Cardiac fibroblast (primary cell): ENCODE measurements at places on chromosomes 2 and 18.

DNA sequence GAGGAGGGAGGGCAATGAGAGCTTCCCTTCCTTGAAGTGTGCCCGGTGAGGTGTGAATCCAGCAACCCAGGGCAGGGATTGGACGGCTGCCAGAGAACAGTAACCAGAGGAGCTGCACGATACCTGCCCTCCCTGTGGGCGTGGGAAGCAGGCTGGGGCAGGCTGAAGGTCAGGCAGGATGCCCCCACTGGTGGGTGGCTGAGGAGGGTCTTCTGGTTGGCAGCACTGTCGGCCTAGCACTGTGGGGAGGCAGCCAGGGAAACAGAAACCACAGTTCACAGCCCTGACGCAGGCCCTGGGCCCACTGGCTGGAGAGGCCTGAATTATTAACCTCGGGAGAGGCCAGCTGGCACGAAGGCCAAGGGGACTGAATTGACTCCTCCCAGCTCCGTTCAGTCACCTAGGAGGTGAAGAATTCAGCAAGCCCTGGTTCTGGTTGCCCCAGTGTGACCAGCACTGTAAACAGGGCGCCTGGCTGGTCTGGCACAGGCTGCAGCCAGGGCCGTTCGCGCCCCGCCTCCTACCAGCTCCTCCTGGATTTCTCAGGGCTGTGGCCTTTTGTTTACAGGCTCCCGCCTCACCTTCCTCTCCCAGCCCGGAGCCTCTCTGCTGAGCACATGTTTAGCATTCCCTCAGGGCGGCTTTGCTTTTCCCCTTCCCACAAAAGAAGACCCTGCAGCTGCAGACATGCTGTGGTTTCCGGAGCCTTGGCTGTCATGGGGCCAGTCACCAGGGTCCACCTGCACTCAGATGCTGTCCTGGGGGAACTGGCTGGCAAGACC lies 97.8 kb downstream of the B3GNT2 start:
- DNase-seq = peak; percentile 25

GRCh38 chr2:9975805-9976447 lies 24.4 kb downstream of the GRHL1 start:
- DNase-seq = peak; percentile 99

DNA sequence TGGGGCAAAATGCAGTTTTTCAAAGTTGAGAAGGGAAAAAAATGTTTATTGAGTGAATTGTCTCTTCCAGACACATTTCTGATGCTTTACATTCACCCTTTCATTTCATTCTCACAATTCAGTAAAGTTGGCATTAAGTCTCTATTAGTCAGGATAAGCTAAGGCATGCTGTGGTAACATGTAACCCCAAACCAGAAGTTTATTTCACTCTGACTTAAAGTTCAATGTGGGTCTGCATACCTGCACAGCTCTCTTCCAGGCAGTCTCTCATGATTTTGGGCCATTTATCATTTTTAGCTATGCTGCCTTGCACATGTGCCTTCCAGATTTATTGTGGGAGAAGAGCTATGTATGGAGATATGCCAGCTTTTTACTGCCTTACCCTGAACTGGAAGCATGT lies 48.0 kb downstream of the DDX18 start:
- DNase-seq = no peak

GRCh38 chr18:31321719-31322118 lies 3.8 kb downstream of the DSG1 start:
- DNase-seq = no peak

- DNase-seq = peak; percentile 84
Measured at GRCh38 chr2:191321861-191322662, 76.9 kb downstream of the MYO1B start.

DNA sequence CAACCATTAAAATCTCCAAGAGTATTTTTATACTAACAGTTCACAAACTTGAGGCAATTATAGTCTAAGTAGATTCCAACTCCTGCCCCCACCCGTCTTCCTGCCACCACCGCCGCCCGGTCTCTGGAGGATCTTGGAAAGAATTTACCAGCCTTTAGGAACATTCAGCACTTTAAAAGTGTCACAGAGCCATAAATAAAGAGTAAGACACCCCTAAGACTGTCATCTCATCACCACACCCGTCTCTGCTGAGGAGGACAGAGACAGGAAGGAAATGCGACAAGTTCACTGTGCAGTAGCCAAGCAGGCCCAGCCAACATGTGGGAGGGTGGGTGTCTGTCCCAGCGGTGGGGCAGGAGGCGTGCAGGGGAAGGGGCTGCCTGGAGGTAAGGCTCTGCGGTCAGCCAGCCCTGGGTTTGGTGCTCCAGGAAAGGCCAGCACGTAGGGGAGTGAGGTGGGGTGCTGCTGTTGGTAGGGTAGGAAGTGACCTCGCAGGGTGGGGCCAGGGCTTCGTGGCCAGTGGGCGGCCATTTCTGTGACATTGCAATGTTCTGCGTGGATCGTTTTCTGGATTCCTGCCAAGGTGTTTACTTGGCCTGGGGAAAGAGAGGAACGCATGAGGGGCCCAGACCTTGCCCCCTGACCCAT lies 111.6 kb downstream of the FAM210A start:
- DNase-seq = no peak

DNA sequence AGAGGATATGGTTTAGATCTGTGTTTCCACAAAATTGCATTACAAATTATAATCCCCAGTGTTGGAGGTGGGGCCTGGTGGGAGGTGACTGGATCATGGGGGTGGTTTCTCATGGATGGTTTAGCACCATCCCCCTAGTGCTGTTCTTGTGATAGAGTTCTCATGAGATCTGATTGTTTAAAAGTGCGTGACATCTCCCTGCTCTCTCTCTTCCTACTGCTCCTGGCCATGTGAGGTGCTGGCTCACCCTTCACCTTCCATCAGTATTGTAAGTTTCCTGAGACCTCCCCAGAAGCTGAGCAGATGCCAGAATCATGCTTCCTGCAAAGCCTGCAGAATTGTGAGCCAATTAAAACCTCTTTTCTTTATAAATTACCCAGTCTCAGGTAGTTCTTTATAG lies 33.1 kb downstream of the LHCGR start:
- no peak for DNase-seq

DNA sequence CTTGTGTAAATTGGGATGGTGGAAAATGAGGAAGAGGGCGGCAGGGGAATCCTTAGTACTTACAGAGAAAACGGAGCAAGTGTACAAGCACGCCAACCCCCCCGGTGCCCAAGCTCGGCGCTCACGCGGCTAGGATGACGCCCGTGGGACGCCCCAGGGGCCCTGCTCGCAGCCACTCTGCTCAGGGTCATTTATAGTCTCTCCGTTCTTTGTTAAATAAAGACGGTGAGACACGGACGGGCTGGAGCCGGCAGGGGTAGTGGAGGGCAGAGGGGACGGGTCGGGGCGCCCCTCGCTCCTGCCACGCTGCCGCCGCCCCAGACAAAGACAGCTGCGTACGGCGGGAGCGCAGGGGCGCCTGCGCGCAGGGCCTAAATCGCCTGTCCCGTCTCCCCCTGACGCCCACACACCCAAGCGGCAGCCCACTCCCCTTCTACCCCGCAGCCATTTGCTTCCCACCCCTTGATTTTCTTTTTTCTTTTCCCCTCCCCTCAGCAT lies 37.8 kb downstream of the PCBP1 start:
- DNase-seq = peak; percentile 60

GRCh38 chr2:177535000-177535399 lies 142.4 kb downstream of the AGPS start:
- no peak for DNase-seq

- DNase-seq = peak; percentile 57
Measured at GRCh38 chr2:30293303-30293921, 62.1 kb downstream of the LBH start.

- no peak for DNase-seq
Measured at GRCh38 chr2:235908826-235909225, 259.4 kb downstream of the GBX2 start.

GRCh38 chr2:162261032-162261945 lies 18.0 kb upstream of the FAP start:
- DNase-seq = peak; percentile 79

DNA sequence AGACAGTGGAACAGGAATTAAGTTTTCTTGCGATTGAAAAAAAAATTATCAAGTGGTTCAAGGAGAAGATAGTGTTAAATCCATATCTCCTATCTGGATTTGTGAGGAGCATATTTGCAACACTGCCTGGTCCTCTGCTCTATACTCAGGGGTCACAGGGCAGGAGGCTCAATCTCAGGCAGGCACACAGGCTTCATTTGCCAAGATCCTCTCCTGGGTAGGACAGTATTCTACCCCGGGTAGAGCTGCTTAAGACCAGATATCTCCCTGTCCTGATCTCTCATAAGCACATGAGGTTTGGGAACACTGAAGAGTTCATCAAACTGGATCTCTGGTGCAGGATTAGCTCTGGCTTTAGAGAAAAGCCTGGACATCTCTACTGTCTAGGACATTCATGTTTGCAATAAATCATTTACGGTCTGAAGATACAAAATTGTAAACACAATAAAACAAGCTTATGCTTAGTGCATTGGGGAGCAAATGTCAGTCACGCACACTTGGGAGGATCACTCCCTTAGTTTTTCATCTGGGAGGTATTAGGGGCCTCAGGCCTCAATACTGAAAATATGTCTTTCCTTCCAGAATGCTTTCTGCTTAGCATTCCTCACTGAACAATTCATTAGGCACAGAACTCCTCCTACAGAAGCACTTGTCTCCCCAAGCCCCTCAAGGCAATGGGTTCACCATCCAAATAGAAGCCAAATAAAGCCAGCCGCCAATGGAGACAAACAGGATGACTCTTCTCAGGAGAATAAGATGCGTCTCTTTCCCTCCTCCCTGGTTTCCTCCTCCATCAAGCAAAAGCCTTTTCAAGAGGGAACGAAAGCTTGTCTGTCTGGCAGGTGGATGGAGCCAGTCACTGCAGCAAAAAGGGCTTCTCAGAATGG lies 34.1 kb upstream of the LCLAT1 start:
- no peak for DNase-seq

GRCh38 chr18:10315522-10315921 lies 138.9 kb upstream of the APCDD1 start:
- no peak for DNase-seq

DNA sequence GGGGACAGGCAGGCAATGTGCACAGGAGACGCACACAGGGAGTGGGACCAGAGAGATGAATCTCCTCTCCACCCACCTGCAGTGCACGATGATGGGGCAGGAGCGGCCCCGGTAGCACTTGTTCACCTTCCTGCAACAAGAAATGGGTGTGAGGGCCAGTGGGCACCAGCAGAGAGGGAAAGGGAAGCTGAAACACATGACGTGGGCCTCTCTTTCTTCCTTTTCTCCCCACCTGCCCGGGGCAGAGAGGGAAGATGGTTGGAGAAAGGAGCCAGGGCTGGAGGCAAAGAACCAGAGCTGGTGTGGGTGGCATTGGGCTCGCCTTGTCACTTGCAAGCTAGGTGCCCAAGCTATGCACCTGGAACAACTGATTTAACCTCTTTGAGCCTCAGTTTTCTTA lies 12.2 kb downstream of the DNAJB2 start:
- DNase-seq = no peak

DNA sequence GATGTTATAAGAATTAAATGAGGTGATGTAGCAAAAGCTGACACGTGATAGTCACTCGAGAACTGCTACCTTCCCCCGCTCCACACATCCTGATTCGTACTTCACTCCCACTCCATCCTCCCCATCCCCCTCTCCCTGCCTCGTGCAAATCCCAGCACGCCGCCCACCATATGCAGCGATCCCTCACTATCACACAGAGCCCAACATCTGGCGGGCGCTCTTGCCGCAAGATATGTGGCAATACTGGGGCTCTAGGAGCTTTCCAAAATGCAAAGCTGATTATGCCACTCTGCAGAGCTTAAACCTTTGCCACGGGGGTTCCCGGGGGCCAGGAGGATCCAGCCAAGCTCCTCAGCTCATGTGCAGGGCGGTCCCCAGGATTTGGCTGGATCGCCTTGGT lies 37.4 kb downstream of the DNMT3A start:
- no peak for DNase-seq

DNA sequence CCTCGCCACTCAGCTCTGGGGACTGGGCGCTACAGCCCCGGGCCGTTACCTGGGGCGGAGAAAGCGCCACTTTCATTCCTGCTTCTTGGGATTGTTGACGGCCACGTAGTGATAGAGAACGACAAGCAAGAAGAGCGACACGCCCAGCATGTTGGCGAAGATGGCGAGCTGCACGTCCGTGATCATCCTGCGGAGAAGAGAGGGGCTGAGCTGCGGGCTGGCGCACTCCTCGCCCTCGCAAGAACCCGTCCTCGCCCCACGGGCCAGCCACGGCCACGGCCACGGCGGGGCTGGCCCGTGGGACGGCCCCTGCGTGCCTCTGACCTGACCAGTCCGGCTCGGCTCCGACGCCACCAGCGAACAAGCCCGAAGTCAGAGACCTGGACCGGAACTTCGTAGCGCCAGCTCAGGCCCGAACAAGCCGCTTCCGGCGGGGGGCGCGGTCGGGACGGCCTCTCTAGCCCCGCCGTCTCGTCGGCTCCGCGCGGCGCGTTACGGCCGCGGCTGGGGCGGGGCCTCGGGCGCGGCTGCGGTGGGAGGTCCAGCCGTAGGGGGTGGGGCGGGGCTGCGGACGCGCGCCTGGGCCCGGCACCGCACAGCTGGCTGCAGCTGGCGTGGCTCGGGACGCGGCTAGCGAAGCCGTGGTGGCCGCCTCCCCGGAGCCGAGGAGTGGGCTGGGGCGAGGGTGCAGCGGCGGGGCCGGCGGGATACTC lies at the start of gene OST4:
Gene OST4 (minus strand): TSS at position 378 of the 713 bp plus-strand sequence.
- peak; percentile 92 for DNase-seq

DNA sequence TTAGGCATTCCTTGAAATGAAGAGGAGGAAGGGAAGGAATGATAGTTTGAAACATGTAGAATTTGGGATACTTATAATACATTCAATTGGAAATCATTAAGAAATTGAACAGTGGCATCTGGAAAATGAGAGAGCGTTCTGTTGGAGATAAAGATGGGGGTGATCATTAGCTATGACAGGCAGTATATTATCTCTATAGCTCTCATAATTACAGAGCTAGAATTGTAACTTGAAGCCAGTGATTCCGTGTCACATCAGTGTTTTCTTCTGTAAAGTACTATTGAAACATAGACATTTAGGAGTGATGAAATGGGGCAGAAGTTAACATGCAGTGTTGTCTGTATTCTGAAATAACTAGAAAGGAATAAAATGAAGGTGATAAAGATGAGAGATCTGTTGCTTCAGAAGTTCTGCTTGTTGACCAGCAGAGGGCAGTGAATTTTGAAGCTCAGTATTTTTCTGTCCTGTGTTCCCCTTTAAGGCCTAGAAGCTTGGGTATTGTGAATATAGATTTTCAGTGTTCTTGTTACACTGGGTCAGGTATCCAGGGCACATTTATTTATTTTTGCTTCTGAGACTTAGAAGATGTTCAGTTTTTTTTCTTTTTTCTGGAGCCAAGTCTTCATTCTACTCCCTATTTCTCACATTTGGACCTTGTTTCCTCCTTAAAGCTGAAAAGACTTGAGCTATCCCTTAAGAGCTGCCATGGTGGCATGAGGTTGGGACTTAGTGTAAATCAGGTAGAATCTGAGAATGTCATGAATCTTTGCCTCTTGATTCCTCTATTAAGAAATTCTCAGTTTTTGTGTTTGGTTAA lies 157.4 kb downstream of the TAF4B start:
- peak; percentile 80 for DNase-seq

- DNase-seq = no peak
Measured at GRCh38 chr2:119197529-119198239, 25.9 kb upstream of the STEAP3 start.

DNA sequence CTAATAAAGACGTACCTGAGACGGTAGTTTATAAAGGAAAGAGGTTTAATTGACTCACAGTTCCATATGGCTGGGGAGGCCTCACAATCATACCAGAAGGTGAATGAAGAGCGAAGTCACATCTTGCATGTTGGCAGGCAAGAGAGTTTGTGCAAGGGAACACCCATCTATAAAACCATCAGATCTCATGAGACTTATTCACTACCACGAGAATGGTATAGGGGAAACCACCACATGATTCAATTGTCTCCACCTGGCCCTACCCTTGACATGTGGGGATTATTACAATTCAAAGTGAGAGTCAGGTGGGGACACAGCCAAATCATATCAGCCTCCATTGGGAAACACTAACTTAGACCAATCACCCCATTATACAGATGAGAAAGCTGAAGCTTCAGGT lies 81.4 kb downstream of the SKA1 start:
- DNase-seq = no peak
